AG10803 (cell line): ENCODE measurements at places on chromosomes 7 and 10.
A peak's percentile ranks its signal among the peaks of the same experiment; 100 is the strongest.

DNA sequence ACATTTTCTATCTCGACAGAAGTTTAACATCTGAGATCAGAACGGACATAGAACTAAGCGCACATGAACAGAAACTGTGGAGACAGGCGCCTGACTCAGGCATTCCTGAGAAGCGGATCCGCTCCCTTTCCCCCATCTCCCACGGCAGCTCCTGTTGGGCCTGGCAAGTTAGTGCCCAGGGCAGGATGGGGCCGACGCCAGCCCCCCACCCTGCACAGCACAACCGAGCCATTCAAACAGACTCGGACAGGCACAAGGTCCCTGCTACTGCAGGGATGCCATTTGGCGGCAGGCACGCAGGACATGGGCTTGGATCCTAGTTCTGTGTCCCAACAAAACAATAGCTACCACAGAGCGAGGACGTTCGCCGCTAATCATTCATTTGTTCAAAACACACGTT is 271.8 kb downstream of the USP6NL start:
- no peak for DNase-seq

DNA sequence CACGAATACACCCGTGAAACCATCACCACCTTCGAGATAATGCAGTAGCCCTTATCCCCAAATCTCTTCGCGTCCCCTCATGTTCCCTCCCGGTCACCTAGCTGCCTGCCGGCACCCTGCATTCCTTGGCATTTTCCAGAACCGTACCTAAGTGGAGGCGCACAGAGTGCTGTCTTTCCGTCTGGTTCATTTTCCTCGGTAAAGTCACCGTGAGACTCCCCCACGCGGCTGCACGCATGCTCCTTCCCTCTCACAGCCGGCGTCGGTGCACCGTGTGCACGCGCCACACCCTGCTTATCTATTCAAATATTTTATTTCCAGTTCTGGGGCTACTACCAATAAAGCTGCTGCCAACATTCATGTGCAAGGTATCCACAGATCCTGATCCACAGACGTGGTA is 65.5 kb upstream of the NKX6-2 start:
- no peak for DNase-seq

DNA sequence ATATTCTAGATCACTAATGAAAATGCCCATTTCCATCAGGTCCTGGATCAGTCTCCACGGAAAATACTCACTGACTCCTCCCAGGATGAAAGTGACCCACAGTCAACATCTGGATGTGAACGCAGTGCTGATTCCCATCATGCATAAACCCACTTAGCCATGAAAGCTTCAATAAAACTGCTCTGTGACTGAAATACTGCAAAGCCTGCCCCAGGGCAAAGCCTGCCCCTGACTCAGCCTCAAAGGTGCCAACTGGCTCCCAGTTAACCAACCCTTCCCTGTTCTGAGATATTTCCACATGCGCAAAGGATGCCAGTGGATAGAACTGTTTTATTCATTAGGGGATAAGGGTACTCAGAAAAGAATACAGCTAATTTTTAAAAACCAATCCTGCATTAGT is 24.0 kb downstream of the OSBPL3 start:
- peak; percentile 32 for DNase-seq

DNA sequence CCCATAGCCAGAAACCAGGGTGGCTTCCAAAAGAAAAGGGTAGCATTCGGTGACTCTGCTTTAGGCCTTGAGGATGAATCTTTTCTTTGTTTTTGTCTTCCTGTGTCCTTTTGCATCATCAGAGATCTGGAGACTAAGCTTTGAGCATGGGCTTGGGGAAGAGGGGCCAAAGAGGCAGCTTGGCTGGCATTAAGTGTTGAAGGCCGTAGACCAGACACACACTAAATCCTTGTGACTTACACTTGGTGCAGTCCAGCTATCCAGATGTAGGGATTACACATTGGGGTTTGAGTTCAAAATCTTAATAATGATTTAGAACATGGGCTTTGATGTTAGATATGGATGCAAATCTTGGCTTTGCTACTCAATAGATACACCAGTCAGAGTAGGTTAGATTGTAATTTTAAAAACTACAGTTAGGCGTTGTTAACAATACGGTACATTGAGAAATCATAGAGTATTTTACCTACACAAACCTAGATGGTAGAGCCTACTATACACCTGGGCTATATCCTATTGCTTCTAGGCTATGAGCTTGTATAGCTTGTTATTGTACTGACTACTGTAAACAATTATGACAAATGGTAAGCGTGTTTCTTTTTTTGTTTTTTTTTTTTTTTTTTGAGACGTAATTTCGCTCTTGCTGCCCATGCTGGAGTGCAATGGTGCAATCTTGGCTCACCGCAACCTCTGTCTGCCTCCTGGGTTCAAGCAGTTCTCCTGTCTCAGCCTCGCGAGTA is 3.5 kb downstream of the SEPTIN7 start:
- DNase-seq, result no peak

DNA sequence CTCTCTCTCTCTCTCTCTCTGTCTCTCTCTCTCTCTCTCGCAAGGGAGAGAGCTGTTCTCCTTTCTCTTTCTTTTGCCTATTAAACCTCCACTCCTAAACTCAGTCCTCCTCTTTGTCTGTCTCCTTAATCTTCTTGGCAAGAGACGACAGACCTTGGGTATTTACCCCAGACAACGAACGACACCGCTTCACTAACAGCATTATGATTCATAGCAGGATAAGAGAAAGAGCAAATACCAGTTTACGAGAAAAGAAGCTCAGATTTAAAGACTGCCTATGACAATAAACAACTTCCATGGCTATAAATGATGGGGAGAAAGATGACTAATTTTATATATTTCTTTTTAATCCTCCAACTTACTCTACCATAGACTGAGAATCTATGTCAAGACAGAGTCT is 1396.5 kb upstream of the CELF2 start:
- no peak for DNase-seq

- DNase-seq, result no peak
Observed at GRCh38 chr10:52855546-52856325, 83.2 kb upstream of the MBL2 start.

- no peak for DNase-seq
Observed at GRCh38 chr7:2383543-2384274, 19.7 kb upstream of the CHST12 start.

- DNase-seq, result no peak
Observed at GRCh38 chr10:128885573-128886555, 581.2 kb upstream of the MGMT start.

GRCh38 chr7:2109936-2110609 is 122.7 kb downstream of the MAD1L1 start:
- peak; percentile 80 for DNase-seq
